Upper lobe of left lung (tissue), 6 donors: ENCODE measurements at places on chromosomes 4 and X. TPM values are rescaled to one million over a fixed set of nuclear protein-coding genes. Genes with fewer than 3 reads are reported as not detected.

GRCh38 chr4:142549726-142550463 is 296.2 kb downstream of the INPP4B start:
- no peaks in the 10 kb centered on the region for H3K4me1 ChIP-seq
- no peak overlapping the region for H3K4me3 ChIP-seq
- DNase-seq: no peak
- no peaks in the 10 kb centered on the region for H3K27me3 ChIP-seq
- no peak overlapping the region for H3K27ac ChIP-seq

Gene CXCL1
- total RNA-seq: 40.0 TPM

Gene SLC9B1
- total RNA-seq: not detected

- DNase-seq: no peak
- H3K4me1 ChIP-seq: no peaks in the 10 kb centered on the region
- no peak overlapping the region for H3K27ac ChIP-seq
- H3K36me3 ChIP-seq: no peaks in the 10 kb centered on the region
- H3K4me3 ChIP-seq: no peak overlapping the region
Measured at GRCh38 chrX:23670528-23670927, 3.2 kb downstream of the PRDX4 start.

- H3K27ac ChIP-seq: no peak overlapping the region
- no peak overlapping the region for H3K4me3 ChIP-seq
- H3K27me3 ChIP-seq: no peaks in the 10 kb centered on the region
- peak; percentile 80 for DNase-seq
Measured at GRCh38 chr4:123452616-123453015, 56.0 kb downstream of the SPRY1 start.

- no peak for DNase-seq
- no peak overlapping the region for H3K27ac ChIP-seq
- H3K36me3 ChIP-seq: no peaks in the 10 kb centered on the region
- no peaks in the 10 kb centered on the region for H3K4me1 ChIP-seq
- H3K4me3 ChIP-seq: no peak overlapping the region
Measured at GRCh38 chr4:118957722-118958445, 69.2 kb downstream of the SYNPO2 start.

- DNase-seq: no peak
- H3K4me3 ChIP-seq: peak overlapping the region; percentile 96
- H3K27ac ChIP-seq: no peak overlapping the region
Measured at GRCh38 chr4:153345012-153345981, 809 bp downstream of the MND1 start.

GRCh38 chrX:16466640-16467432 is 183.1 kb upstream of the S100G start:
- H3K4me1 ChIP-seq: no peaks in the 10 kb centered on the region
- H3K36me3 ChIP-seq: no peaks in the 10 kb centered on the region
- H3K27me3 ChIP-seq: no peaks in the 10 kb centered on the region
- H3K27ac ChIP-seq: no peak overlapping the region
- DNase-seq: no peak
- H3K4me3 ChIP-seq: no peak overlapping the region

DNA sequence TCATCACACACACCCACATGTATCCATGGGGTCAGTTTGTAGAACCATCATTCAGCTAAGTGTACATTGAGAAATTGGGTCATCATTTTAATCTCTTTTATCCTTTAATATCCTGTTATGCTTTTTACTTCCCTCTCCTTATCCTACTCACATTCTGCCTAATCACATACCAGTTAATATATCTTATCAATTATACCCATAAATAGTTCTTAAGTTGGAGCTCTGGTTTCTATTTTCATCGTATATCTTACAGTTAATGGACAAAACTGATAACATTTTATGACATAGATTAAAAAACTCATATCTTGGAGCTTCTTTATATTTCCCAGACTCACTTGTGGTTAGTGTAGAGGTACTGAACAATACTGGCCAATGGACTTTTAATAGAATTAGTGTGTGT is 729.5 kb upstream of the LCORL start:
- no peak overlapping the region for H3K27ac ChIP-seq
- DNase-seq: no peak
- H3K4me1 ChIP-seq: no peaks in the 10 kb centered on the region
- no peaks in the 10 kb centered on the region for H3K27me3 ChIP-seq

Gene PROM1
- 43.6 TPM for total RNA-seq

DNA sequence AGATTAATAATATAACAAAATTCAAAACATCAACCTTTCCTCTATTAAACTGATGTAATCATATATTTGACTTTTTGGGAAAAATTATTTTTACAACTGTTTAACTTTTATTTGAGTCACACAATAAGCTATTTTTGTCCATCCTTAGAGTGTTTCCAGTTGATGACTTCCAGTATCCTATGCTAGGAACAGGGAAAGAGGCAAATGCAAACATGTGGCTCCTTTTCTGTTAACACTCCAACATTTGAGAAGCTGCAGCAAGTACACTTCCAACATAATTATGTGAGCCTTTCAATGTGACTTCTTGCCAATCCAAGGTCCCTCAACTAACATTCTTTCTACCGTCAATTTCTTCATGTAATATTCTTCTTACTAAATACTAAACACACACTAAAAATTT is 117.7 kb downstream of the PPA2 start:
- no peaks in the 10 kb centered on the region for H3K27me3 ChIP-seq
- H3K27ac ChIP-seq: no peak overlapping the region
- no peak overlapping the region for H3K4me3 ChIP-seq
- no peaks in the 10 kb centered on the region for H3K4me1 ChIP-seq
- H3K36me3 ChIP-seq: no peaks in the 10 kb centered on the region

- H3K4me1 ChIP-seq: no peaks in the 10 kb centered on the region
- no peaks in the 10 kb centered on the region for H3K36me3 ChIP-seq
- H3K4me3 ChIP-seq: no peak overlapping the region
- DNase-seq: no peak
- no peaks in the 10 kb centered on the region for H3K27me3 ChIP-seq
Measured at GRCh38 chr4:174581901-174582300, 59.6 kb upstream of the HPGD start.

- no peak overlapping the region for H3K27ac ChIP-seq
- H3K36me3 ChIP-seq: no peaks in the 10 kb centered on the region
- H3K27me3 ChIP-seq: no peaks in the 10 kb centered on the region
- no peaks in the 10 kb centered on the region for H3K4me1 ChIP-seq
Measured at GRCh38 chr4:168524006-168524405, 27.2 kb downstream of the PALLD start.

Gene CD38
- total RNA-seq: 12.6 TPM

DNA sequence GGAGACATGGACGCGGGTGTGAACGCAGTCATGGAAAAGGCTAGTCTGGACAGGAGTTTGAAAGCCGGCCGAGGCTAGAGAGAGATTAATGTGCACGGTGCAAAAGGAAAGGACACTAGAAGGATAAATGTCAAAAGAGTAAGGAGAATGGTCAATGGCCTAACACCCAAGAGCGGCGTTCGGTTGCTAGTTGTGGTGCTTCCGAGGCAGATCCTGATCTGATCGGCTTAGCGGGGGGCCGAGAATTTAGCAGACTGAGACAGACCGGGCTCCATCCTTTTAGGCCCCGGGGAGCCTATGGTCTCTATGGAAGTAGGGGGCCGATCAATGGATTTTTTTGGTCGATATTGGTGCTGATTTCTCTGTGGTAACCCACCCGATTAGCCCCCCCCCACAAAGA is 6.9 kb downstream of the GAGE10 start:
- H3K36me3 ChIP-seq: no peaks in the 10 kb centered on the region
- no peak overlapping the region for H3K27ac ChIP-seq
- H3K4me1 ChIP-seq: no peaks in the 10 kb centered on the region
- DNase-seq: no peak
- H3K4me3 ChIP-seq: no peak overlapping the region
- H3K27me3 ChIP-seq: no peaks in the 10 kb centered on the region

Gene DCAF4L1
- total RNA-seq: under 0.01 TPM

DNA sequence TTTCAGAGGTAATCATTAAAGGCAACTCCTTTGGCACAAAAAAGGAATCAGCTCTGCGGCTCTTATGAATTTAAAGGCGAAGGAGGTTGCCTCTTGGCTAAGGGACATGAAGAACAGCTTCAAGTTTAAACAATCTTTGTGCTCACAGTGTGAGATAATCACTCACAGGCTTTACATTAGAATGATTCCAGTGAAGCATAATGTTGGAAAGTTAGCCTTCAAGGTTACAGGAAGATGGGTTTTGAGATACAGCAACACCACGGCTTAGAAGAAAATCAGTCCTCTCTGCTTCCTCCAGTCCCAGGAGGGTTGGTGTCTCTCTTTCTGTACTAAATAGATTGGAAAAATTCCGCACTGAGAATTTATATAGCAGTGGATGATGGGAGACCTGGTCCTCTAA is 11.6 kb upstream of the SCD5 start:
- no peaks in the 10 kb centered on the region for H3K4me1 ChIP-seq
- H3K27me3 ChIP-seq: no peaks in the 10 kb centered on the region
- no peak overlapping the region for H3K4me3 ChIP-seq
- DNase-seq: no peak

GRCh38 chr4:100591161-100591876 is 73.5 kb upstream of the EMCN start:
- H3K27ac ChIP-seq: no peak overlapping the region
- DNase-seq: peak; percentile 58
- H3K36me3 ChIP-seq: no peaks in the 10 kb centered on the region
- H3K4me1 ChIP-seq: peaks cover 7% of the 10 kb centered on the region
- H3K4me3 ChIP-seq: no peak overlapping the region

- no peak overlapping the region for H3K27ac ChIP-seq
- DNase-seq: no peak
- H3K27me3 ChIP-seq: no peaks in the 10 kb centered on the region
- H3K4me1 ChIP-seq: no peaks in the 10 kb centered on the region
Measured at GRCh38 chrX:57282568-57282967, 3.9 kb upstream of the FAAH2 start.

Gene NOX1
- total RNA-seq: not detected

Gene XKRX
- 5.5 TPM for total RNA-seq

Gene FAM47E
- total RNA-seq: 17.2 TPM

Gene CLDN22
- total RNA-seq: 1.8 TPM

DNA sequence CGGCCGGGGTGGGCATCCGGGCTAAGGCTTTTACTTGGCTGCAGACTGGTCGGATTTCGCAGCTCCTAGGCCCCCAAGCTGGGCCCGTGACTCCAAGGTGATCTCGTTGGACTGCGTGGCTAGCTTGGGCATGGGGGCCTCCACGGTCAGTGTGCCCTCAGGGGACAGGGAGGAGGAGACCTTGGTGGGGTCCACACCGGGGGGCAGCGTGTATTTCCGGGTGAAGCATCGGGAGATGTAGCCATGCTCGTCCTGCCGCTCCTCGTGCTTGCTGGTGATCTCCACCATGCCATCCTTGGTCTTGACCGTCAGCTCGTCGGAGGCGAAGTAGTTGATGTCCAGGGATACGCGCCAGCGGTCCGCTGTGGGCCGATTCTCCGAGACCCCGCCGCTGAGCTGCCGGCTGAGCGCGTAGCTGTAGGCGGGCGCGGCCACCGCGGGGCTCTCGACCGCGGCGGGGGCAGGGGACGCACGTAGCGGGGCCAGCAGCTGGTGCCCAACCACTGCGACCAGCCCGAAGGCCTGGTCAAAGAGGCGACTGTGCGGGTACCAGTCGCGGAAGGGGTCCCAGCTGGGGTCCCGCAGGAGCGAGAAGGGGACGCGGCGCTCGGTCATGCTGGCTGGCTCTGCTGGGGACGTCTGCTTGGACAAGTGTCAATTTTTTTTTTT is 881 bp upstream of the CACNA1F start:
- H3K36me3 ChIP-seq: no peaks in the 10 kb centered on the region
- H3K27ac ChIP-seq: no peak overlapping the region
- no peaks in the 10 kb centered on the region for H3K4me1 ChIP-seq
- DNase-seq: peak; percentile 62
- no peak overlapping the region for H3K4me3 ChIP-seq

Gene NUDT10
- not detected for total RNA-seq

Gene SULT1E1
- 4.3 TPM for total RNA-seq

Gene ARHGEF9
- total RNA-seq: 11.7 TPM

DNA sequence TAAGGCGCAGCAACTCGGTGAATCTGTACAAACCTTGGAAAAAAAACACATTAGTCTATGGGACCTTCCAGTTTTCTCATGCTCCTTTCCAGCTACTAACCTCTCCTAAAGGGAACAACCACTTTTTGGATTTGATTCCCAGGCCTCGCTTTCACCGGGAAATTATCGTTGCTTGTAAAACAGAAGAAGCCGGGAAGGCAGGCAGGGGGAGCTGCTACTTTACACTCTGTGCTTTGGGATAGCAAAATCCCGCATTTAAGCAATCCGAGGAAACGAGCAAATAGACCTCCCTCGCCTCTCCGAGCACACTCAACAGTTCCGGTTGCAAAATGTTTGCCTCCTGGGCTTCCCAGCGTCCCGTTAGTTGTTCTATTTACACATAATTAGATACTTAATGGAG is 1.2 kb downstream of the CD38 start:
- H3K4me1 ChIP-seq: peaks cover 19% of the 10 kb centered on the region
- H3K27me3 ChIP-seq: no peaks in the 10 kb centered on the region
- H3K4me3 ChIP-seq: peak overlapping the region; percentile 73
- DNase-seq: peak; percentile 81
- peak overlapping the region; percentile 39 for H3K27ac ChIP-seq
- no peaks in the 10 kb centered on the region for H3K36me3 ChIP-seq

- H3K4me1 ChIP-seq: no peaks in the 10 kb centered on the region
- H3K36me3 ChIP-seq: no peaks in the 10 kb centered on the region
- no peaks in the 10 kb centered on the region for H3K27me3 ChIP-seq
- no peak overlapping the region for H3K4me3 ChIP-seq
- H3K27ac ChIP-seq: no peak overlapping the region
Measured at GRCh38 chr4:79295086-79295485, 30.8 kb downstream of the NAA11 start.

Gene PHOX2B
- total RNA-seq: not detected

DNA sequence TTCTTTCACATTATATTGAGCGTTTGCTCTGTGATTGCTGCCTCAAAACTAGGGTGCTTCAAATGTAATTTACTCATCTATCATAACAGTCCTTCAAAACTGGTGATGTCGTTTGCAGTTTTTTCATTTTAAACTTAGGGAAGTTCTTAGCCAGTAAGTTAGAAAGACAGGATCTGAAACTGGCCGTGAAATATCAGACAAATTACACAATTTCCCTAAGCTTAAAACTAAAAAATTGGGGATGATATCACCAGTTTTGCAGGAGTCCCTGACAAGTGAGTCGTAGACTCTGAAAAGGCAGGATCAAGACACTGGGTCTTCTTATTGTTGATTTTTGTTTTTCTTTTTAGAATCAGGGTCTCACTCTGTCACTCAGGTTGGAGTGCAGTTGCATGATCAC is 44.8 kb downstream of the MOB1B start:
- no peak overlapping the region for H3K4me3 ChIP-seq
- H3K27ac ChIP-seq: no peak overlapping the region
- DNase-seq: no peak
- H3K4me1 ChIP-seq: peaks cover 18% of the 10 kb centered on the region
- H3K27me3 ChIP-seq: no peaks in the 10 kb centered on the region

- no peaks in the 10 kb centered on the region for H3K36me3 ChIP-seq
- H3K27ac ChIP-seq: peak overlapping the region; percentile 69
- DNase-seq: no peak
- peaks cover 17% of the 10 kb centered on the region for H3K4me1 ChIP-seq
- no peaks in the 10 kb centered on the region for H3K27me3 ChIP-seq
Measured at GRCh38 chr4:57080781-57081650, 29.2 kb downstream of the IGFBP7 start.

- no peaks in the 10 kb centered on the region for H3K36me3 ChIP-seq
- no peaks in the 10 kb centered on the region for H3K27me3 ChIP-seq
- no peak overlapping the region for H3K27ac ChIP-seq
- no peak for DNase-seq
- H3K4me3 ChIP-seq: no peak overlapping the region
- no peaks in the 10 kb centered on the region for H3K4me1 ChIP-seq
Measured at GRCh38 chr4:167290678-167291077, 56.4 kb upstream of the SPOCK3 start.
